T-helper 2 cell (primary cell): ENCODE measurements at places on chromosomes 5 and 9.

GRCh38 chr9:130437011-130437789 is 7.6 kb upstream of the ASS1 start:
- DNase-seq = no peak

DNA sequence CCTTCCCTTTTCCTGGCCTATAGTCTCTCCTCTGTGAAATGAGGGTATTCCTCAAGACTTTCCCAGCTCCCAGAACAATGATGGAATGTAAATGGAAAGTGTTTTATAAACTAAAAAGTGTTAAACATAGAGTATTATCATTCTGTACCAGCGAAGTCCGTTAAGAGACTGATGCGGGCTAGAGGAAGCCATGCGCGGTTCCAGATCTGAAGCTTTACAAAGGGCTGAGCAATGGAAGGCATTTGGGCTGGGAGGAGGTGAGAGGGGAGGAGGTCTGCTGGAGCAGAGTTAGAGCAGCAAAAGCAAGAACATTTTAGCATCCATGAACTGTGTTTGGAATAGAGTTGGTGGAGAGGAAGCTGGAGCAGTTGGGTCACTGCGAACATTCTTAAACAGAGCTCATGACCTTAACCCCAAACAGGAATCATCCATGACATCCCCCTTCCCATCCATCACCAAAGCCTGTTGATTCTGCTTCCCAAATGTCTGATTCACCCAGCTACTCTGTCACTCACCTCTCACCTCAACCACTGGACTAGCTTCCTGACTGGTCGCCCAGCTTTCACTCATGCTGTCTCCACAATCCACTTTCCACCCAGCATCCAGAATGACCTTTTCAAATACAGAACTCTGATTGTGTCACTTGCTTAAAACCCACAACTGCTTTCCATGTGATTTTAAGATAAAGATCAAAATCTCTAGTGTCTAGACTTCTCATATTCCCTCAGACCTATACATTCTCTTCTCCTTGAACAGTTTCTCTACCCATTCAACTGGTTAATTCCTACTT is 37.1 kb downstream of the CDK5RAP2 start:
- DNase-seq = no peak

- DNase-seq = peak; percentile 91
Measured at GRCh38 chr9:120931231-120932085, 4.9 kb upstream of the TRAF1 start.

DNA sequence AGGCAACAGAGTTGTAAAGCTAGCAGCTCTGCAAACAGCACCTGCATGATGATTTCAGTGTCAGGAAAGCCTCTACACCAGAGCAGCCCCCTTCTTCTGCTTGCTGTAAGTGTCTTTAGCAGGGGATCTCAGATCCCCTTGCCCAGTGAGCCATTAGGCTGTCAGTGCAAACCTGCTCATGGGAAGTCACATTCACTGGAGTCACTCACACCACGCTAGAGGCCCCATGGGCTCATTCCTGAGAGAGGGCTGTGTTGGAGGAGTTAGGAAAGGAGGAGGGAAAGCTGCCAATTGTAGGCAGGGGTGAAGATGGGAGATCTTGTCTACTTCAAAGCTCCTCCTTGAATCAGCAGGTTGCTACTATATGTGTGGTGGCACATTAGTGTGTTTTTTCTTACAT is 275.2 kb downstream of the SMARCA2 start:
- DNase-seq = no peak

- no peak for DNase-seq
Measured at GRCh38 chr9:77927265-77927664, 104.3 kb downstream of the GNAQ start.

DNA sequence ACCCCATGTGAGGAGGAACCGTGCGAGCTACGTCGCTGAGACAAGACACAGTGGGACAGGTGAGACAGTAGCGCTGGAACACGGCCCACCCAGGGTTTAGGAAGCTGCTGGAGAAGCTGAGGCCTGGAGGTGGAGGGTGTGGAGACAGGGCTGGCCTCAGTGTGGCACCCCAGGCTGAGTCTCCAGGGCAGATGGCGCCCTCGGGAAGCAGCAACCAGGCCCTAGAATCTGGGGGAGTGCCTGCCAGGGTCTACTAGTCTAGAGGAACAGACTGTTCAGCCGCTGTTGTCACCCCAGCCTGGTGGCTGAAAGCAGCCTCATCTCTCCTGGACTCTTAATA is 4.6 kb upstream of the TERT start:
- DNase-seq = no peak

DNA sequence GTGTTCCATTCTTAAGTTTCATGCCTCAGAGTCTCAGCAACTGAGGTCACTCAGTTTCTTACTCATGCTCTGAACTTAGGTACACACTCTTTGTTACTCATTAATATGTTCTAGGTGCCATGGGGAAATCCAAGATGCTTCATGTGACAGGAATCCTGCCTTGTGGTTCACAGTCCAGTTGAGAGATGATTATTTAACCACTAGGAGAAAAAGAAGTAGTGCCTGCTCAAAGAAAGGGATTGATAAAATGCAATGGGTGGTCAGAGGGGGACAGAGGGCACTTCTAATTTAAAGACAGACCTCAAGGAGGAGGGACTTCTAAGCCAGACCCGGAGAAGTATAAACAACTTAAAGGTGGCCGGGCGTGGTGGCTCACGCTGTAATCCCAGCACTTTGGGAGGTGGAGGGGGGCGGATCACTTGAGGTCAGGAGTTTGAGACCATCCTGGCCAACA is 69.0 kb downstream of the UGCG start:
- DNase-seq = no peak

- DNase-seq = no peak
Measured at GRCh38 chr5:119811458-119811857, 182.1 kb downstream of the FAM170A start.
